Stimulated activated CD8-positive, alpha-beta memory T cell treated with anti-CD3 and anti-CD28 coated beads, Interleukin-4, amount 100 ng/mL, for 1 hour (primary cell): ENCODE measurements at places on chromosomes 12 and 14.

DNA sequence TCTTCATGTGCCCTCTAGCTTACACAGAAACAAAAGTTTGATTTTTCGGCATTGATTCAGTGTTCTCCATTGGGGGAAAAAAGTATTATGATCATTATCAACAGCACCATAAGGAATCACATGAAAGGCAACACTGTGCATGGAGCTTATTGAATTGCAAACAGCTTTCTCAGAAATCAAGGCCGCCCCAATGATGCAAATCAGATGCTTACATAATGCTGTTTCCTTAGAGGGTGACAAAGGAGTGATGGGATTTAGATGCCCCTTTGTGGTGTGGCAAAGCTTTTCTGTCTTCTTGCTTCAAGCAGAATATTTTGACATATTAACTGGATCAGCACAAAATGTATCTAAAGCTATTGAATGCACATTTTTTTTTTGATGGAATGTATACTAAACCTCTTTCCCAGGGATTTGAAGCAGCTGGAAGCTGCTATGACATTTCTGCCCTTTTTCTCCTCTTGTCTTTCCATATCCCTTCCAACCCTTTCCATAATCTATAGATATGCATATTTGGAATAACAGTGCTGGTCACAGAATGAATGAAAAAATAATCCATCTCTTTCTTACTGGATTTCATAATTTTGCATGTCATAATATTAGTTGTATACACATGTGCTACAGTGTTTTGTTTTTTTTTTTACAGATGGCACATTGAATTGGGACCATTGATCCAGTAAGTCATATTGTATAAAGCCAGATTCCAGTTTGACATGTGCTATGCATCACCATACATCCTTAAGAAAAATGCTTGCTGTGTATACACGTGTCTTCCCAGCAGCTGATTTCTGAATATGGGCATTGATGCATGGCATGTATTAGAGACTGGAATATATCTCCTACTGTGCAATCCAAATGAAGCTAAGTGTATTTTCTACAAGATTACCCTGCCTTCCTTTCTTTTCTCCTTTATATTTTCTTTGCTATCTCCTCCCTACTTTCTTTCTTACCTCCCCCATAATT lies 259.7 kb upstream of the DCN start:
- no peak for DNase-seq

GRCh38 chr12:19972325-19973288 lies 395.7 kb upstream of the PDE3A start:
- DNase-seq: no peak

DNA sequence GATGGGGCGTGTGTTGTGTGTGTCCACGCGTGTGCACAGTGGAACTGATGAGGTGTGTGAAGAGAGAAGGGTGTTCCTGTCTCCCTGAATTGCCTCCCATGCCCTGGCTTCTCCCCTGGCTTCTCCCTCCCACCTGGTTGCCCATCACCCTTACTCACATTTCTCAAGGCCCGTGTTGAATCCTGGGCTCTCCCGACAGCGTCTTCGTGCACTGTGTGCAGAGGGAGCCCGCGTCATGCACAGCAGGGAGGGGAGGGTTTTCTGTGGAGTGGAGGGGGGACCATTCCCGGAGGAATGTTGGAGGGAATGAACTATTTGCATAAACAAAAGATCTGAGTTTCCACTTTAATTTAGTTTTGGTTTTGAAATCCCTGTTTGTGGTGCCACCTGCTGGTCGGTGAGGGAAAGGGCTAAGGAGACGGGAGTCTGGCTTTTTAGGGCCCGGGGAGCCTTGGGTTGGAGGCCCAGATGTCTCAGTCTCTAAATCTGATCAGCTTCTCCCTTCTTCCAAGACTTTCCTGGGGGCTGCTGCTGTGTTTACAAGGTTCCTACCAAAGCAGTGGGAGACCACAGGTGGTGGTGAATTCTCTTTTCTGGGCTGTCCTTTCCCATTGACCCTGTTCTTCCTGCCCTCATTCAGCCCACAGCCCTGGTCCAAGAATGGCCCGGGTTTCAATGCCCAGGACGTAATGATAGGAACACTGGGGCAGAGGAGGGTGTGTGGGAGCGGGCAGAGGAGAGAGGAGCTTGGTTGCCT lies at the start of gene C1R:
TSS of gene C1R (minus strand) at position 217 of the 757 bp plus-strand sequence. CDS start at position 160, 57 bp downstream.
- DNase-seq: peak; percentile 23

DNA sequence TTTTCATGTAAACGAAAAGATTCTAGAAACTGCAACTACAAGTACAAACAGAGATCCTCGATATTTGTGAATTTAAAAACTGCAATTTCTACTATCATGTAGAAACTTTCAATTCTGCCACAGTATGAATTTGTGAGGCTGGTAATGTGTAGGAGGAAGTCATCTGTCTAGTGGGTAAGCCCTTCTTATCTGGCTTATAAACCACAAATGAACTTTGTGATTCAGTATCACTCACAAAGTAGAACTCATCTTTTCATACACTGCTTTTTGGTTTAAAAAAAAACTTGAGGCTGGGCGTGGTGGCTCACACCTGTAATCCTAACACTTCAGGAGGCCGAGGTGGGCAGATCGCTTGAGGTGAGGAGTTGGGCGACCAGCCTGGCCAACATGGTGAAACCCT lies 20.7 kb downstream of the GTF2A1 start:
- DNase-seq: no peak

DNA sequence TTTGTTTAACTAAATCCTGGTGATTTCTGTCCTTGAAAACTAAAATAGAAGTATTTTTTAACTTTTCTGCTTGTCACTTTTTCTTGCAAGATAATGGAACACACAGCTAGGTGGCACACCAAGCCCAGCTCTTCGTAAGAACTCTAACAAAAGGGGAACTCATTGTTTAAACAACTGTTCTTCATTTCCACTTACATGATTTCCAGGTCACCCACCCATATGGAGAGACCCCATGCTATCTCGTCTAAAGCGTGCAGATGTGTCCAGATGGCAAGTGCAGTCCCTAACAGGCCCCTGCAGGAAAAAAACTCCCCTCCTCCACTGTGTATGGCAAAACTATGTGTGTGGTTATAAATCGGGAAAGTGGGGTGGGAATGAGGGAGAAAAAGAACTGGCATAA lies 43.3 kb upstream of the NT5DC3 start:
- peak; percentile 15 for DNase-seq

GRCh38 chr14:99383472-99384449 lies 96.9 kb downstream of the SETD3 start:
- no peak for DNase-seq

GRCh38 chr12:40001406-40001805 lies 104.5 kb downstream of the SLC2A13 start:
- no peak for DNase-seq

DNA sequence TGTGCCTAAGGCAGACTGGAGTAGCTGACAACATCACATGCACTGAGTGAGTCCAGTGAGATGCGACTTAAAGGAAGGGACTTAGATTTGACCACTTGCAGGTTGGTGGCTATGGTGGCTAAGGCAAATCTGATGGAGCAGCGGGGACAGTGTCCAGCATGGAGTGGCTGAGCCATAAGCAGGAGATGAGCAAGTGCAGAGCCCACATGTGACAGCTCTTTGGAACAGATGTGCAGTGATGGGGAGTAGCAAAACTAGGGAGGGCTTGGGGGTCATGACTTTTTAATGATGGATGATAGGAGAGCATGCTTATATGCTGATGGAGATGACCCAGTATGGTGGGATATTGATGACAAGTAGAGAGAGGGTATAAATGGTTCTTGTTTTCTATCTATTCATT lies 80.2 kb downstream of the PELI2 start:
- no peak for DNase-seq

DNA sequence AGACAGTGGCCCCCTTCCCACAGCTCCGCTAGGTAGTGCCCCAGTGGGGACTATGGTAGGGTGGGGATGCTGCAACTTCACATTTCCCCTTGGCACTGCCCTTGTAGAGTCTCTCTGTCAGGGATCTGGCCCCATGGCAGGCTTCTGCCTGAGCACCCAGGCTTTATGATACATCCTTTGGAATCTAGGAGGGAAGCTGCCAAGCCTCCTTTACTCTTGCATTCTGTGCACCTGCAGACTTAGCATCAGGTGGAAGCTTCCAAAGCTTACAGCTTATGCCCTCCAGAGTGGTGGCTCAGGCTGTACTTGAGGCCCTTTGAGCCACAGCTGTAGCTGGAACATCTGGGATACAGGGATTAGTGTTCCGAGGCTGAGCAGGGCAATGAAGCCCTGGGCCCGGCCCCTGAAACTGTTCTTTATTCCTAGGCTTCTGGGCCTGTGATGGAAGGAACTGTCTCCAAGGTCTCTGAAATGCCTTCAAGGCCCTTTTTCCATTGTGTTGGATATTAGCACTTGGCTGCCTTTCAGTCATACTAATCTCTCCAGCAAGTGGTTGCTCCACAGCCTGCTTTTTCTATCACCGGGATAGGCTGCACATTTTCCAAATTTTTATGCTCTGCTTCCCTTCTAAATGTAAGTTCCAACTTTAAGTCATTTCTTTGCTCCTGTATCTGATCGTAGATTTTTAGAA lies 22.2 kb upstream of the OR6J1 start:
- no peak for DNase-seq

DNA sequence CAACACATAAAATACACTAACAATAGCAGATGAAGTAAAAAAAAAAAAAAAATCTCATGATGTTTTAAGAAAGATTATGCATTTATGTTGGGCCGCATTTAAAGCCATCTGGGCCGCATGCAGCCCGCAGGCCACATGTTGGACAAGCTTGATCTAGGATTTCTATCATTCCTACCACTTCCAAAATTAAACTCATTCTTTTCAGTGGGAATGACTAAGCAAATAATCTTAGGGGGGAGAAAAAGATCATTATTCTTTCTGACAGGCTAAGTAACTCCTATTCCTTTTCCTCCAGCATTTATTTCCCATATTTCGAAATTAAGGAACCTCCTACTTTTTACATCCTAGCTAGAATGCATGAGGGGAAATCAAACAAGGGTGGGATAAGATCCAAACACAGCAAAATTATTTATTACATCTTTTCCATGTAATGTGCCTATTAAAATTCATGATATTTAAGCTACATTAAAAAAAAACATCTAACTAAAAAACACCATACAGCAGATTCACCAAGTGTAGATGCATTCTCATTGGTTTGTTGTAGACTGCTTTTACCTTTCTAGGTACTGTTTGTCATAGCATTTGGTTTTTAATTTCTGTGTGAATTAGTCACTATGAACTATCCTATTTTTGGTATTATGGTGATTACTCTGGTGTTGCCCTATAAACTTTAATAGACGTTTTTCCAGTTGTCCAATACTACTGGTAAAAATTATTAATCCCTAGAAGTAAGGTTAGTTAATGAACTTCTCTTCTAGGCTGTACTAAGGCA lies 76.1 kb downstream of the RASSF8 start:
- DNase-seq: no peak

DNA sequence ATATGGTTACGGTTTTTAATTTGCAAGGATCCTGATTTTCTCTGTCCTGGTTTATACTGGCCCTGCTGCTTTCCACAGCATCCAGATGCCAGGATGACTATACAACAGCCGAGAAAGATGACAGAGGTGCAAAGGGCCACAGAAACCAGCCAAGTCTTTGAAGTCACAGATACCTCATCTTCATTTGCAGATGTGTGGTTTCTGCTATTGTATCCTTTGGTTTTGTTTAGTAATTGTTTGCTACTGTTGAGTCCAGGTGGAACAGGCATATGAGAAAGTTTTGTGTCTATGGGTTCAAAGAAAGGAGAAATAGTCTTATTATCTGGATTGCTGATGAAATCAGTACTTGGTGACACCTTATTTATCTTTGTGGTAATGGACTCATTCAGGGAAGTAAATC lies 17.3 kb upstream of the KLHL42 start:
- no peak for DNase-seq

DNA sequence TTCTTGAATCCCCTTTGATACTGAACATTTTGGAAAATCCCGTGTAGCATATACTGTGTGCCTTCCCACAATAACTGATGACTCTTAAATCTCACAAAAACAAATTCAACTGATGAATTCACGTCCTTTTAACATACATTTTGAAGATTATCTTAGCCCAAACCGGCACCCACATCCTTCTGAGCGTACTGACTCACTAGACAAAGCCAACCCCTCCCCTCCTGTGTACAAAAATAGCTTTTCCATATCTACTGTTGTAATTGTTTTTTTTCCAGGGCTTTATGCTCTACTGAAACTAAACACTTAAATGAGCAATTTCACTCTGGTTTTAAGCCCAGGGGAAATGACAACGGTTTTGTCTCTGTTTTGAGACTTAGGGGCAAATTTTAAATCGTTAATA lies 109.4 kb upstream of the ATF7IP start:
- no peak for DNase-seq

- no peak for DNase-seq
Measured at GRCh38 chr12:132603240-132604150, 6.9 kb downstream of the LRCOL1 start.

DNA sequence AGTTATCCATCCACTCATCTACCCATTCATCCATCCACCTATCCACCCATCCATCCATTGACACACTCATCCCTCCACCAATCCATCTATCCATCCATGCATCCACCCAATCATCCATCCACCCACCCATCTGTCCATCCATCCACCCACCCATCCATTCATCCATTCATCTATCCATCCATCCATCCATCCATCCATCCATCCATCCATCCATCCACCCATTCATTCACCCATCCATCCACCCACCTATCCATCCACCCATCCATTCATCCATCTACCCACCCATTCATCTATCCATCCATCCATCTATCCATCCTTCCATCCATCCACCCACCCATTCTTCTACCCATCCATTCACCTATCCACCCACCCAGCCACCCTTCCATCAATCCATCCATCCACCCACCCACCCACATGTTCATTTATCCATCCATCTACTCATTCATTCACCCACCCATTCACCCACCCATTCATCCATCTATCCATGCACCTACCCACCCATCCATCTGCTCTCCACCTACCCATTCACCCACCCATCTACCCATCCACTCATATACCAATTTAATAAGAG lies 193.8 kb upstream of the ARID2 start:
- DNase-seq: no peak

DNA sequence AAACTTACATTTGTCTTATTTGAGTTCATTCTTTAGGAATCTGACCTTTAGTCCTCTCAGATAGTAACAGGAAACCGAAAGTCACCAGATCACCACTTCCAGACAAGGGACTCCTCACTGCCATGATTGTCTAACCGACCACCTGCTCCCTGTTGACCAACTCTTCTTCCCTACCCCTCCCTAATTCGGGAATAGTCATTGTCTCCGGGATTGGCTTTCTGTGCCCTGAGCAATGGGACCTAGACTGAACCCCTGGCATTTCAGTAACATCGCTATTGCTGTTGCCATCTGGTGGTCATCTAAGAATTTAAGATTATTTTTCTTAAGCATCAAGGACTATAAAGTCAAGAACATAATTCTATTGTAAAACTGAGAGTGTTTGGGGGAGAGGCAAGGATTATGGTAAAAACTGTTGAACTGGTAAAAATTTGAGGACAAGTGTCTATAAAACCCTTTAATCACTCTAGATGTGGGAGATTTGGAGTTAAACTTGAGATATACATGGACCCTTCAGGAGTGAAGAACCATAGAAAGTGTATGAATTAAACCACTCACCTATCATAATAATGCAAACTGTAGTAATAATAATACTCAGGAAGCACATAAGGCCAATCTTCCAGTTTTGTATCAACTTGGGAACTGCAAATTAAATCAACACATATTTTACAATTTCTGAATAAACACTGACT lies 6.3 kb downstream of the CLEC2A start:
- DNase-seq: no peak
